ENCODE measurements at places on chromosomes 13 and 19.

DNA sequence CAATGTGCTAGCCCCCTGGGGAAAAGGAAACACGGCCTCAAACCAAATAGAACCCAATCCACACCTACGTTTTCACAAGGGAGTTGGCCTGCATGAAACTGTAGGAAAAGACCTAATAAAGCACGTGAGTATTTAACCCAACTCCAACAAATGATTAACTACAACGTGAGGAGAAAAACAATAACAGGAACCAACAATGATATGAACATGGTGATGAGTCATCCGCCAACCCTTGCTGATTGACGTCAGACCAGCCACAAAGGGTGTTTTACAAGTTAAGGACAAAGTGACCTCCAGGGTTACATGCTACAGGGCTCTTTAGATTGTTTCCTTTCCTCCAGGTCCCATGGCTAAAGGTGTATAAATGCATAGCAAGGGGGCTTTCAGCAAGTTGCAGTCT is 460.5 kb downstream of the COG6 start:
- DNase-seq: no peak

DNA sequence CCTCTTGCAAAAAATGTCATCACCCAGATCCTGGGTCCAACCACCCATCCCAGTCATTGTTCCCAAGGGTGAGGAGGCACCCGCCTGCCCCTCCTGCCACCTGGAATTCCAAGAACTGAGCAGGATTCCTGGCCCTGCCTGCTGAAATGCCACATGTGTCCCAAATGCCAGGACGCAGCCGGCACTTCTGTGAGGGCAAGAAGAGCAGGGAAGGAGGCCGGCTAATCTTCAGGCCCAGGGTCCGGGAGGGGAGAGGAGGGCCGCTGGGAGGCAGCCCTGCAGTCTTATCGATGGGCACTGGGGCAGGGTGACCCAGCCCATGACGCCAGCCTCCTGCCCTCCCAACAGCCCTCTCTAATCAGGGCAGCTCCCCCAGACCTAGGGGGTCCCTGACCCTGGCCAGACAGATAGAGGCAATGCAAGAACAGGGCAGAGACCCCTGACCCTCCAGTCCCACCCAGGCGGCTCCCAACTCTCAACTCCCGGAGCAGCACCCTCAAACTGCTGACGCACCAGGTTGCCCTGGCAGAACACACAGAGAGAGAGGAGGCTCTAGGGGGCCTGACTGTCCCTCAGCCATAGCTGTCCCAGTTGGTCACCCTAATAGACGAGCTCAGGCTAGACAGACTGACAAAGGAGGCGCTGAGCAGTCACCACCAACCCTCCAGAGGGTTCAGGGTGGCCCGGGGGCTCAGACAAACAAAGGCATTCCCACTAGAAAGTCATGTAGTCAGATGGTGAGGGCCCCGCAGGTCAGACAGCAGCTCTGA is 1.5 kb downstream of the MFSD12 start:
- no peak for DNase-seq

GRCh38 chr13:107964395-107964794 is 250.9 kb downstream of the LIG4 start:
- DNase-seq: no peak

DNA sequence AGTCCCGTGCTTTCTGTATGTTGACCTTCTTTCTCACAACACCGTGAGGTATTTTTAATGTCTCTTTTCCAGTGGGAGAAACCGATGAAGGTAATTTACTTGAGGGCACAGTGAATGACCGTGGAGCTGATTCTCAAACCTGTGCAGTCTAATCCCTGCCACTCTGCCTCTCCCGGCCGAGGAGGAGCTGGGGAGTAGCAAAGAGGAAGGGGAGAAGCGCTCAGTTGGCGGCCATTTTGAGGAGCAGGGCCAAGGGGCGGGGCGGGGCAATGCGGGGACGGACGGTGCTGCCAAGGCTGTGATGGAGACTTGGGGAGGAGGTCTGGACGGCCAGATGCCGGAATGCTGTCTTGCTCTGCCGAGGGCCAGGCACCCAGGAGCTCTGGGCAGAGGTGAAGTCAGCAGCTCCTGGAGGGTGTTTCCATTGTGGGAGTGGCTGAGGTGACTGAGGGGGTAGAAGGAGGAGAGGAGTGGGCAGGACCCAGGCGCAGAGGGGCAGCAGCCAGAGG is 12.4 kb upstream of the RANBP3 start:
- DNase-seq: no peak

- DNase-seq: no peak
Observed at GRCh38 chr19:46954502-46954992, 65.1 kb upstream of the NPAS1 start.

GRCh38 chr19:19530423-19530804 is 1.7 kb downstream of the YJEFN3 start:
- DNase-seq: no peak

GRCh38 chr19:45595814-45596213 is 6.2 kb downstream of the GPR4 start:
- DNase-seq: no peak

- no peak for DNase-seq
Observed at GRCh38 chr19:32346901-32347300, 1.5 kb downstream of the ZNF507 start.

DNA sequence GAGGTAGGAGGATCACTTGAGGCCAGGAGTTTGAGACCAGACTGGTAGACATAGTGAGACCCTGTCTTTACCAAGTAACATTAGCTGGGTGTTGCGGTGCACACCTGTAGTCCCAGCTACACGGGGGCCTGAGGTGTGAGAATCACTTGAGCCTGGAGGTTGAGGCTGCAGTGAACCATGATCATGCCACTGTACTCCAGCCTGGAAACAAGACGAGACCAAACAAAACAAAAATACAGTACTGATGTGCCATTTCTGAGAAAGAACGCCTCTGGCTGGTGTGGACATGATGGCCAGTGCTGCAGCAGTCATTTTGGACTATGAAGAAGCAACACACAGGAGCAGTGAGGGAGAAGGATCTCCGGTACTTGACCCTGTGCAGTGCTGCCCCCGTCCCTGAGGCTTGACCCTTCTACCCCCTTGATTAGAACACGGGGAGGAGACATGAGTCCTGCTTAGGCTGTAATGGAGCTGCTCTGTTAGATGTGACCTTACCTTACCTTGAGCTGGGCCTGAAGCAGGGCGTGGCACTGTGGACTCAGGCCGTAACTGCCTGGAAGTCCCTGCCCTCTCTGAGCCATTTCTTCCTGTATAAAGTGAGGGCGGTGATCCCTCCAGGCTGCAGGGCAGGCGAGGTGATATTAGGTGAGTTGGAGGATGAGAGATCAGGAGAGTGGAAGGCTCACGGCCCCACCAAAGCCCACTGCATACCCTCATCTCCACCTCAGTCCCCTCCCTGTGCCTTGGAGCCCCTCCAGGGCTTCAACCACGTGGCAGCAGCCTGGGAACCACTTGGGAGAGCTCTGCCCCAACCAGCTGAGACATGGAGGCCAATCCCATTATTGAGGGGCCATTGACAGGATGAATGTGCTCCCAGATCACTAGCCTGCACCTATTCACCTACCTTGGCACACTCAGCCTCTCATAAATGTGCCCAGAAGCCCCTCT is 5.9 kb downstream of the RPL18A start:
- DNase-seq: no peak

DNA sequence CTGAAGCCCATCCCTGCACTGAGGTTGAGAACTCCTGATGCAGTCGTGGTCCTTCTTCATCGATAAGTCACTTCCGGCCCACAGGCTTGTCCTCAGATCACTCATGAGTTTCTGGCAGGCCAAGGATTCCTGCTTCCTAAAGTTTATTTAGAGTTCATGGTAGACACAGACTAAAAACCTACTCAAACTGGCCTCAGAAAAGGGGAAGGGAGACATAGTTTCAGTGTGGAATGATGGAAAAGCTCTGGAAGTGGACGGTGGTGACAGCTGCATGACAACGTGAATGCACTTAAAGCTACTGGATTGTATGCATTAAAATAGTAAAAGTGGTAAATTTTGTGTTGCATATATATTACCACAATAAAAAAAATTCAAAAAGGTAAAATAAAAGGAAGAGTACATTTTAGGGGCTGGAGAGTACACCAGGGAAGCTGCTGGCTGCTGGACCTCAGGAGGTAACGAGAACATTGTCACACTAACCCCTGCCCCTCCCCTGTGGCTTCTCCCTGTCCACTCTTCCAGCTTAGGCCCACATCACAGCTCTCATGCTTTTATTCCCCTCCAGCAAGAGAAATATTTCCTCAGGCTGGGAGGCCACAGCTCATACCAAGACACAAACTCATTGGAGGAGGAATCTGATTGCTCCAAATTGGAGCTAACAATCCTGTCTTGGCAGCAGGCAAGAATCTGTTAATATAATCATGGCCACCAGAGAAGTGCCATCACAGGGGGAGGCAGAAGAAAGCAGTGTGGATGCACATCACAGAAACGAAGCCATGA is 741.0 kb downstream of the UQCRFS1 start:
- no peak for DNase-seq

DNA sequence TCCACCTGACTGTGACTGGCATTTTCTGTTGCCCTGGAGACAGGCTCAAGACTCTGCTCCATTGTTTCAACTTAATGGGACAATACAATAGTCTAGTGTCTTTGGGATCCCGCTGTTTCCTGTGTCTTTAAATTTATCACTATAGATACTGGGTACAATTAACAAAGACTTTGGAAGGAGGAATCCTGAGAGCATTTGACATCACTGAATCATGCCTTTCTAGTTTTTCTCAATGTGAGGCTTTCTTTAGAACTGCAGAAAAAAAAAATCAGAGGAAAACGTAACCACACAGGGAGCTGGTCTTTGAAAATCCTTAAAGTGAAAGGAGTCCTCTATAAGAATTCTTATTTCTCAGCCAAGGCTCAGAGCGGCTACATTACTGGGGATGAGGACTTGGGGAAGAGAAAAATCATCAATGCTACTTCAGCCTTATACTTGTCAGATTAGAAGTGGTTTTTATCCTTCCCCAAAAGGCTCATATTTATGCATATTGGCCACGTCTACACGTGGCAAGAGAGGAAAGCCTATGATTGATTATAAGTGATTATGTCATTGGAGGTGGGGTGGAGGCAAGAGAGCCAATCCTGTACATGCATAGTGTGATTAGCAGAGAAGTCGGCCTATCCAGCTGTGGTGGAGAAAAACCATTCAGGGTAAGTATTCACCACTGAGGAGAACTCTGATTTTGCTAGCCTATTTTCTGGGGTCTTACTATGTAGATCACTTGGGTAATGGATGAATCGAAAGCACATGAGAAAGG is 34.4 kb upstream of the UBL3 start:
- DNase-seq: no peak

DNA sequence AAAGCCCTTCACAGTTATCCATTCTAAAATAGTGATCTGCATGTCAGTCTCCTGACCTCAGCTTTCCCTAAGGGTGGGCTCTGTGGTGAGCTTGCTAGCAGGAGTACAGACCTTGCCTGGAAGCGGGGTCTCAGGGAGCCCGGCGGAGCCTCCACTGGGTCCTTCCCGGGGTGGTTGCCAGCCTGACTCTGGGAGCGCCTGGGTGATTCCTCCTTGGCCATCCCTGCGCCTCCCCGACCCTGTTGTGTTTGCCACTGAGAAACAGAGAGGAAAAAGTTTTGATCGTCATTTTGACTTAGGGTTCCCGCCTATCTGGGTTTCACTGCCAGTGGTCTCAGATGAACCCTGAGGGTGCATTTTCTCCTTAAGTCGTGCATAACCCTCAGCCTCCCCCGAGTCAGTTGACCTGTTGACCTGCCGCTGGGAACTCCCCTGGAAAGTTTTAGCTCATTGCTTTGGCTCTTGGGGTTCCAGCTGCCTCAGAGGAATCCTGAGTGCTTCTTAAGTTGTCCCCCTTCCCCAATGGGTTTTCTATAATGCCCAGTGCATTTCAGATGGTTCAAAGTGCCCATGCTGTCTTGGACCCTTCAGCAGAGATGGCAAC is 117.8 kb downstream of the RAB20 start:
- DNase-seq: no peak

- DNase-seq: no peak
Observed at GRCh38 chr13:83485101-83485500, 397.2 kb downstream of the SLITRK1 start.

DNA sequence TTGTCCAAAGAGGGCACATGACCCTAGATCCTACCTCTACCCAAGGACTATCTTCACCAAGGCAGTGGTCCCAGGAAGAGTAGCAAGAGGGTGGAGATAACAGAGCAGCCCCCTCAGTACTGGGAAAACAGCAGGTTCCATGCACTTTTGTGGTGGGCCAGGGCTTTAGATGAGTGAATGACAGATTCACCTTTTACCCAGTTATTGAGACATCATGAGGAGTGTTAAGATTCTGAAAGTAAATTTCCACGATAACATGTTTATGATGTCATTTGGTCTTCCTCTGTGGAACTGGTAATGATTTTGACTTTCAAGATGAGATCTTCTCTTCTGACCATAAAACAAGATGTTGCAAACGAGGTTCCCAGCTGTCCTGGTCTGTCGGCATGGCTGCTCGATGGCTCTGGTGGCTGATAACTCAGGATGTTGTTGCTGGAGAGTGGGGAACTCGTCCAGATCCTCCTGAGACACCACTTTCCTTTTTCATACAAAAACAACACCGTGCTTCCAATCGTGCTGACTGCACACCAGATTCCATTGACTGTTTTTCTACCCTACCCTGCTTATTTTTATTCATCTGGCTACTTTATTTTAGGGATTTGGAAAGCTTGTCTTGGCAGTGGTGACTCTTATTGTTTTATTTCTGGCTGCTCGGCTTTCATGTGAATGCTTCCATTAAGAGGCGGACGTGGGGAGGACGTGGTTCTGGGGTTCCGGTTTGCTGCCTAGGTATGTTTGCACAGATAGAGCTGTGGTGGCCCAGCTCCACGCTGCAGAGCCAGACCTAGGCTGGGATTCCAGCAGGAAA is 88.5 kb downstream of the LRCH1 start:
- no peak for DNase-seq

- DNase-seq: no peak
Observed at GRCh38 chr19:55673465-55673864, 1.6 kb upstream of the EPN1 start.

- DNase-seq: no peak
Observed at GRCh38 chr19:45249261-45250033, 1.6 kb upstream of the MARK4 start.

DNA sequence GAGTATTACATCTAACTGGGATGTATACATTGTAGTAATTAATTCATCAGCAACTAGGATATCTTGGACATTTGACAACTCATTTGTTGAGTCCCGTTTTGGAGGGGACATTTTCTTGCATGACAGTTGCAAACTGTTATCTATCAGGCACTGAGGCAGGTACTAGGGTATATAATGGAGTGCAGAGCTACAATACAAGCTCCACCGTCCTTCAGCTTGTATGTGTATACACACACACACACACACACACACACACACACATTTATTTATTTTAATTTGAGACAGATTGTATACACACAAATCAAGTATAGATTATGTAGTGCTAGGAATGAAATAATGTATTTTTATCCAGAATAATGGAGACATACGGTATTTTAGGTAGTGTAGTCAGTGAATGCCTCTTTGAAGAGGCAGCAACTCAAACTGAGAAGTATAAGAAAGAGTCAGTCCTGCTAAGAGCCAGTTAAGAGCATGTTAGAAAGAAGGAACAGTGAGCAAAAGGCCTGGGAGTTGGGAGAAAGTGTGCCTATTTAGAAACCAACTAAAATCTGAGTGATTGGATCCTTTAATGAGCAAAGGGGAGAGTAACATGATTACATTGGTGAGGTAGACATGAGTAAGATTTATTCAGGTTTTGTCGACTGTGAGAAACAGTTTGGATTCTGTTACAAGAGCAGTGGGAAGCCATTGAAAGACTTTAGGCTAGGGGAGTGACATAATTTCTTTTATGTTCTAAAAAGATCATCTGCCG is 74.5 kb downstream of the NBEA start:
- no peak for DNase-seq

GRCh38 chr13:25345576-25345975 is 26.2 kb upstream of the ATP8A2 start:
- no peak for DNase-seq

- DNase-seq: no peak
Observed at GRCh38 chr13:36680913-36681312, 7.1 kb downstream of the SERTM1 start.

GRCh38 chr13:100506600-100507422 is 81.8 kb downstream of the GGACT start:
- DNase-seq: no peak

Measured in stimulated activated CD8-positive, alpha-beta memory T cell treated with anti-CD3 and anti-CD28 coated beads, Interleukin-4, amount 100 ng/mL, for 1 hour (primary cell).